ENCODE measurements at places on chromosomes 13 and 19.

GRCh38 chr13:99363391-99363790 lies 56.2 kb upstream of the GPR183 start:
- DNase-seq: no peak

DNA sequence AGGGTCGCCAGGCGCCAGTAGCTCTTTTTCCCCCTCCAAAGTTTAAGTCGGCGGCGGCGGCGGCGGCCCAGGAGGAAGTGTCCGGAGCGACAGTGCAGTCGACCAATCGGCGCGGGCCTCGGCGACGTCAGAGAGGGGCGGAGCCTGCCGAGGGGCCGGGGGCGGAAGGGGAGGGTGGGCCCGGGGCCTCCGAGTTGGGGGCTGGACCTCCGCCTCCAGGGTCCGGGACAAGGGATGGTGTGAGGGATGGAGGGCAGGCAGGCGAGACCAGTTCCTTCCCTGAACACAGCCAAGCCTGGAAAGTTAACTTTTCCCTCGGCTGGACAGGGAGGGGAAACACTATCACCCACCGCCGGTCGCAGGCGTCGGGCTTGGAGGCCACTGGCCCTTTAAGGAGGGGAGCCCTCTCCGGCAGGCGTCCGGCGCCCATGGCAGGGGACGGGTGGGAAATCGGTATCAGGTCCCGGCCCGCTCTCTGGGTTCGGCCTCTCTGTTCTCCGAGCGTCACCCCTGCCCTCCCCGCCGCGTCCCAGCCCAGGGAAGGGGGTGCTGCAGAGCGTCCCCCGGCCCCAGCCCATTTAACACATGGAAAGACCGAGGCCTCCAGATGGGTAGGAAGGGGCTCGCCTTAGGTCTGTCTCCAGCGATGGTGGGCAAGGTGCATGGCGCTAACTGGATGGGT lies at the start of gene PRKD2:
PRKD2 (minus strand) TSS at position 81 of the 682 bp plus-strand sequence. CDS start 744 bp downstream, outside the sequence.
- no peak for DNase-seq

DNA sequence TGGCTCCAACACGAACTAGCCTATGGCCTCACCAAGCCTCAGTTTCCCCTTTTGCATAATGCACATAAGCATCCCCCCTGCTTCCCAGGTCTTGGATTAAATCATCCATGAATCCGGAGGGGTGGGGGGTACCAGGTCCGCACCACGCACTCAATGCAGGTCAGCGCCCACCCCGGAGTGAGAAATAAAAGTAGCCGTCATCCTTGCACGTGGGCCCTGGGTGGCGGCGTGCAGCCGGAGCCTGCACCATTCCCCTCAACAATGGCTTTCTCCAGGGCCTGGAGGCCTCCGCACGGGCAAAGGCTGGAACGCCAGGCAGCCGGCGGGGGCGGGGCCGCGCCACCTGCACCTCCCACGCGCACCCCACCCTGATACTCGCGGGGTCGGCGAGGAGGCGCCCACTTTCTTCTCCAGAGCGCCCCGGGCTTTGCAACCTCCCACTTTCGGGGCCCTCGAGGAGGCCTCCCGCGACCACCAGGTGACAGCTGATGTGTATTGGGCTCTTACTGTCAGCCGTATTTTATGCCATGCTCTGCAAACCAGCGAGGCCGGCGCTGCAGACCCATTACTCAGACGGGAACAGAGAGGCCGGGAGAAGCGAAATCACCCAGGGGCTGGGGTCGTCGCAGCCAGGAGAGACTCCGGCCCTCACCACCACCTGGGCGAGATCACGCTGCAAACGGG lies 767 bp upstream of the GADD45B start:
- DNase-seq: no peak

DNA sequence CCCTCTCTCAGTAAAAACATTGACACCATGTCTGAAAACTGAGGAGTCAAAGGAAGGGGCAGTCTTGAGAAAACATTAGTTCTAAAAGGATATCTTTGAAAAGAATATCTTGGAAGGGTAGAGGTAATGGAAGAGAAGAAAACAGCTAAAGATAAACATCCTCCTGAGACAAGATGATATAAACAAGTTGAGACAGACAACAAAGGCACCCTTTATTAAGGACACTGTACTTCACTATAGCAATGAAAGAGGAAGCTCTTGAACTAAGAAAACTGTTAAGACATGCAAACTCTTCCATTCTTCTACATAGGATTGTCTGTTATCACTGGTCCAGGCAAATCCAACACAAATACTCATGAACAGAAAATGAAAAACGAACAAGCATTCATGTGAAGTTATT lies 46.3 kb downstream of the MTMR6 start:
- no peak for DNase-seq

DNA sequence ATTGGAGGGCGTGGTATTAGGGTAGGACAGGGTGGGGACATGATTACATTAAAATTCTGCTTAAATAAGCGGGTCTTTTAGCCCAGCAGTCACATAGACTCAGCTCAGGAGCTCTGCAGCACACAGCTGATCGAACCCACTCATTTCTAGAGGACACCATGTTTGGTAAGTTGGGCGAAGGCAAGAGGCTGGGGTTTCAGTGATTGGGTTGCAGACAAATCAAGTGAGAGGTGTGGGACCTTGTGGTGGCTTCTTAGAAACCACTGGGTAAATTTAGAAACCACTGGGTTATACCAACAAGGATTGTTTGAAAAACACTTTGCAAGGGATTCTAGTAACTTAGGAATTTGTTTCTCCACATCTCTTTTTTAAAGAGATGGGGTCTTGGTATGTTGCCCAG lies at the start of gene LEUTX:
LEUTX (plus strand) TSS at position 92 of the 400 bp plus-strand sequence; CDS start at position 159, 67 bp downstream.
- no peak for DNase-seq

DNA sequence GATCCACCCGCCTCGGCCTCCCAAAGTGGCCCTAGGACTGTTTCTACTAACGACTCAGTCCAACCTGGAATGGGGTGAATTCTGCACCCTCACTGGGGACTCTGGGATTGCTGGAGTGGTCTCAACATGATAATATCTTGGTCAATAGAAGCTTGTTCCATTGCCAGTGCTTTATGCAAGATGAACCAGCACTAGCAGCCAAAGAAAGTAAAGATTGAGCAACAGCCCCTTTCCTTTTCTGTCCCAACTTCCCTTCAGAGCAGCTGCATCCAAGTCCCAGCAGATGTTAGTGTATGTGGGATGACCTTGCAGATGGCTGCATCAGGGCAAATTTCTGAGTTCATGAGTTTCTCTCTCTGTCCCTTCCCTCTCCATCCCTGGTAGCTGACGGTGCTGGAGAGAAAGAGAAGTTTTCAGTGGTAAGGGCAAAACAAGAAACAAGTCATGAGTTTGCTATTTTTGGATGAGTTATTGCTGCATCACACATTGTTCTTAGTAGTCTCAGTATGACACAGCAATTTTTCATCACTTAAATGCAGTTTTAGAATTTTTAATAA lies 183.6 kb upstream of the EDNRB start:
- no peak for DNase-seq

GRCh38 chr19:37990362-37990761 lies 83.4 kb downstream of the SIPA1L3 start:
- no peak for DNase-seq

- no peak for DNase-seq
These were observed 2.0 kb upstream of the VPS36 start for GRCh38 chr13:52452470-52452869.
